Stimulated activated CD4-positive, alpha-beta T cell treated with anti-CD3 and anti-CD28 coated beads, Interleukin-4, amount 100 ng/mL, for 48 hours (primary cell): ENCODE measurements at places on chromosomes 16 and 17.

DNA sequence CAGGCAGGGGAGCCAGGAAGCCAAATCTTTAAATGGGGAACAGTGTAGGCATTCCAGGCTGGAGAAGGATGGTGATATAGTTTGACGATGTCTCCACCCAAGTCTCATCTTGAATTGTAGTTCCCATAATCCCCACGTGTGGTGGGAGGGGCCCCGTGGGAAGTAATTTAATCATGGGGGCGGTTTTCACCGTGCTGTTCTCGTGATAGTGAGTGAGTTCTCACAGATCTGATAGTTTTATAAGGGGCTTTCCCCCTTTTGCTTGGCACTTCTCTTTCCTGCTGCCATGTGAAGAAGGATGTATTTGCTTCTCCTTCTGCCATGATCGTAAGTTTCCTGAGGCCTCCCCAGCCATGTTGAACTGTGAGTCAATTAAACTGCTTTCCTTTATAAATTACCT, 28.8 kb downstream of the GINS3 start:
- no peak for DNase-seq

DNA sequence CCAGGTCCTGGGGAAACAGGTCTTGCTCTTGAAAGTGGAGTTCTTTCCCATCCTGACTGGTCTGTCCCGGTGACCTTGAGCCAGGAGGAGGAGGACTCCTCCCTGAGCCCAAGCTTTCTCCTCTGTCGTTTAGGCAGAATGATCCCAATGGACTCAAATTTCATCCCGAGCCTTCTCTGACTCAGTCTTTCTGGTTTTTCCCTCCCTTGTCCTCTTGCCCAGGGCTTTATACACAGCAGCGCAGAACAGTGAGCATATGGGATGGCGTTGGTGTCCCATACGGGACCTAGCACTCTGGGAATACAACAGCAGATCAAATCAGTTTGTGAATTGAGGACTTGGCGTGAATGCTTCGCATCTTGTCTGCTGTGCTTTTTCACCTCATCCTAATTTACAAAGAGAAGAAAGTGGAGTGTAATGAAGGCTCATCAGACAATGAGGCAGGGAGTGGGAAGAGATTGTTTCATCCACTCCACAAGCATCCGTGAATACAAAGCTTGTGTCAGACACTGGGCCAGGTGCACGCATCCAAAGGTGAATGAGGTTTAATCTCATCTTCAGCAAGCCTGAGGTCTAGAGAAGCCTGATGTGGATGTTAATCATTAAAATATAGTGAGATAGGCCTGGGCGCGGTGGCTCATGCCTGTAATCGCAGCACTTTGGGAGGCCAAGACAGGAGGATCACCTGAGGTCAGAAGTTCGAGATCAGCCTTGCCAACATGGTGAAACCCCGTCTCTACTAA, 1.1 kb upstream of the XYLT1 start:
- no peak for DNase-seq

DNA sequence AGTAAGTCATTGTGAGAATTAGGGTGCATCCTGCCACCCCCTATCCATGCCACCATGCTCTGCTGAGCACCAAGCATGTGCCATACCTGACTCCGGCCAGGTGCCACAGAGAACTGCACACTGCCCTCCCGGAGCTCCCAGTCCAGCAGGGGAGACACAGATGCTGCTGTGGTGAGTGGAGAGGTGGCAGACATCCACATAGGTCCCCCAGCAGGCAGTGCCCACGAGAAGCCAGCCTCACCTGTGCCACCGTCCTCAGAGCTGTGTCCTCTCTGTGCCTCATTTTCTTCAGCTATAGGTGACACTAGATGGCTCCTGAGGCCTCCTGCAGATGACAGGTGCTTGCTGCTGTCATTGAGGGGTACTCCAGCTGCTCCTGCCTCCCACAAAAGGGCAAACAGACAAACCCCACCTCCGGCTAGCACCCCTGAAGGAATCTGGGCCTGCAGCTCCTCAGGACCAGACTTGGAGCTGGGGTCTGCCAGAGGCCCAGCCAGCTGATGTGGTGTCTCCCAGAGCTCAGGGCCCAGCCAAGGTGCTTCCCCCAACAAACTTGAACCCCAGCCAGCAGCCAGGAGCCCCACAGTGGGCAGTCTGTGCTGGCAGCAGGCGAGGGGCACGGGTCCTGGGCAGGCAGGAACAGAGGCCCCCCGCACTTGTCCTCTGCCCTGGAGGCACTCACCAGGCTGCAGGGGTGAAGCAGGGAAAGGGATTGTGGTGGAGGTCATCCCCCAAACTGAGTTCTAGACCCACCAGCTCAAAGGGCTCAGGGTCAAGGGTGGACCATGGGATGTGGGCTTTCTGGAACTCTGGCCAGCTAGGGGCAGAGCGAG, 17.1 kb downstream of the FOXJ1 start:
- DNase-seq, result no peak

GRCh38 chr16:17827313-17827712, 356.6 kb upstream of the XYLT1 start:
- no peak for DNase-seq

DNA sequence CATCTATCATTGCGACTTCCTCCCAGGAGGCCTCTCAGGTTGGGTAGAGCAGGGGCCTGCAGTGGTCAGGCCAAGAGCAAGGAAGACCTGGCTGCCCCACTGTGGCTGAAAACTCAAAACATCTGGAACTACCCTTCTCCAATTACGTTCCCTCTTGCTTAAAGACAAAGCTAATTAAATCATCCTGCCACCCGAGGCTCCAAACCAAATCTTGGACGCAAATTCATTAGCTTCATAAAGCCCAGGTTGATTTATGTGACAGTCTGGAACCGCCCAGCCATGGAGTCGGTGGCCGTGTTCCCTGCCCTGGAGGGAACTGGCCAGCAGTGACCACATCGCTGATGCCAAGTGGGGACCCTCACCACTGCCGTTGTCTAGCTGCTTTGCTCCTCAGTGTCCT, 21.4 kb downstream of the GRIN2C start:
- DNase-seq, result no peak

DNA sequence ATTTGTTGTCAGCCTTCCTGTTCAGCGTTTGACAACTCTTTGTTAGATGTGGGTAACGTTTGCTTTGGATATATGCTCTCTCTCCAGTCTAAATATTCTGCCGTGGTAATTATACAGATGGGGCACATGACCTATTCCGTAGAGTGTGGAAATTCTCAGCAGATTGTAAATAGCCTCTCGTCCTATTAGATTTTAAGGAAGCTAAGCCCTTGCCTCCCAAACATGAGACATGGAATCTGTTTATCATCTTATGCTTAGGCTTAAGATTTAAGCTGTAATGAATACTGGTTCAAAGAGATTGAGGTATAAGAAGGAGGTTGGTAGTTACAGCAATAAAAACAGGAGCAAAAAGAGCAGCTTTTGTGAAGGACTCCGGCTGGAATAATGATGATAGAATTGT, 87.4 kb downstream of the RBFOX1 start:
- no peak for DNase-seq

- no peak for DNase-seq
Measured at GRCh38 chr16:2734844-2735515, 15.0 kb upstream of the PRSS27 start.

GRCh38 chr16:24490866-24491265, 48.5 kb upstream of the RBBP6 start:
- DNase-seq, result no peak

- no peak for DNase-seq
Measured at GRCh38 chr17:34207572-34207971, 47.5 kb upstream of the CCL2 start.

- no peak for DNase-seq
Measured at GRCh38 chr17:3959295-3959899, 4.8 kb downstream of the ATP2A3 start.

DNA sequence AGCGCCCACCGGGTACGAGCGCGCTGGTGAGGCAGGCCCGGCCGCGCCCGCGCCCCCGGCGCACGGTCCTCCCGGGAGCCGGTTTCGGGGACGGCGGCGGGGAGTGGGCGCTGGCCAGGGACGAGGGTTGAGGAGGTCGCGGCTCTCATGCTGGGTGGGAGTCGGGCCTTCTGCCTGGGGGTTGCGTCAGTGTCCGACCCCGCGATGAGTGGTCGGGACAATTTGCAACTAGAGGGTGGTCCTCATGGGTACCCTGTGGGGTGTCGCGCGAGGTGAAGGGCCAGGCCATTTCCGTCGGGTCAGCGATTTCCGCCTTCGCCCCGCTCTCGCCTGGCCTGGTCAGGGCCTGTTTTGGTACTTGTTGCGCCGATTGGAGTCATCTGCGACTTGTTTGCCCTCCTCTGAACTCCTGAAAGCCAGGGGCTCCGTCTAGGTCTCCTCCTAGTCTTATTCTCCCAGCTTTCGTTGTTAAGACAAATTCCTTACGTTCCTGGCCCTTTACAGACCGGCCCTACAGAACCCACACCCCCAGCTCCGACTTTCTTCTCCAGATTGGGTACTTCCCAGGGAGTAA, 14.9 kb downstream of the NAA60 start:
- DNase-seq, result no peak

DNA sequence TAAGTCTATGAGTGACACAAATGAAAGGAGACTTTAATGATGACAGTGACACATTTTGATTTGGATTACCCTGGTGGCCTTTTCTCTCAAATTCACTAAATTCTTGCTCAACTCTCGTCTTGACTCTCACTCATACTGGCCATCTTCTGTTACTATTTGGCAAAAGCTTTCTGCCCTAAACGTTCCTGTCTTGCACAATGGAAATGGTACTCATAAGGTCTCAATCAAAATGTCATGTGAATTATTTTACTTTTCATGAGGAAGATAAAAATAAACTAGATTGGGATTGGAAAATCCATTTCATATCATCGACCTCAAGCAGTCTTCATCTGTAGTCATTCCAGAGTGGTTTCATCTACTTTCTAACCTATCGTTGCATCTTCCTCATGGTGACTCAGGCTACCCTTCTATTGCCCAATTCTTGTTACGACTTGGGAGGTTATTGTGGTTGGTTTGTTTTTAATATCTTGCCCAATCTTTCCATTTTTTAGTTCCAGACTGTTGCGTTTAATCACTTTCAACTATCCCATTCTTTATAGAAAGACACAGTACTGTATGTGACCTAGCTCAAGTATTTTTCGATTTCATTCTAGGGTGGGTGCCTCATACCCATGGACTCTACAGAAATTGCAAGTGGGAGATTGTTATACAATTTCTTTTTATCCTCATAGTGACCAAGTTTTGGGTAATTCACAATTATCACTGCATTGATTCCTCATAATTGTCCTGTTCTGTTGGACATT, 317.2 kb upstream of the KCNJ16 start:
- no peak for DNase-seq

GRCh38 chr16:2592786-2593185, 55.0 kb downstream of the PDPK1 start:
- DNase-seq, result no peak

DNA sequence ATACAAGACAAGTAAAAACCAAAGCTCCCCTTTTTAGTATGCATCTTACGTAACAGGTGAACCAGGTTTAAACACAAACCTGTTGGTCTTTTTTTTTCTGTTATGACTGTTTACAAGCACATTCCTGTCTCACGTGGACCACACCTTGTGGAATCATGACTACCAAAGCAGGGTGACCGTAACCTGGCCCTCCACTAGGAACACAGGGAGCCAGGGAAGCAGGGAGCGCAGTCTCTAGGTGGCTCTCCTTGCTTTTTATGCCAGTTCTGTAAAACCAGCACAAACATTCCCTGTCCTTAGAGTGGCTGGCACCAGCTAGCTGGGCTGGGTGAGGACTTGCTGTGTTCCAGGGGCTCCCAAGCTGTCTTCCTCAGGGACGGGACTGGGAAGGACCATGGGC, 44.1 kb downstream of the DDX19A start:
- DNase-seq, result no peak

DNA sequence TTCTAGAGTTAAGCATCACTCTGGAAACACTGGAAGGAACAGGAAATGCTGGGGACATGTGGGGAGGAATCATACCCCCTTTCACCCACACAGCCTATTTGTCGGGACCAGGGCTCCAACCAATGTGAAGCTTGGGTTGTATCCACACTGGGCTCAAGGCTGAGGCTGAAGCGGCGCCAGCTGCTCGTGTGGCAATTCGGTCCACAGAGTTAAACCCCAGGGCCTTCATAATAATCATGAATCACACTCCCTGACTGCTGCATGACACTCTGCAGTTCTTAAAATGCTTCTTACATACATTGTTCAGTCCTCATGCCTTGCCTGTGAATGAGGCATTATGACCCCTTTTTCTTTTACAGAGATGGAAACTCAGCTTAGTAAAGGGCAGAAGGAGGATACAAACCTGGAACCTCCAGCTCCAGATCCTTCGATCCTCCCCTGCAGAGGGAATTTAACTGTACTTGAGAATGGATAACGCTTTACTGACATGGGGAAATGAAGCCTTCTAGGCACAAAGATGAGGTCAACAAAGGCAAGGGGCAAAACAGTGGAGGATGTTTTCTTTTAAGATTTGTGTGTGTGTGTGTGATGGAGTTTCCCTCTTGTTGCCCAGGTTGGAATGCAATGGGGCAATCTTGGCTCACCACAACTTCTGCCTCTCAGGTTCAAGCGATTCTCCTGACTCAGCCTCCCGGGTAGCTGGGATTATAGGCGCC, 72.7 kb downstream of the SOX9 start:
- DNase-seq, result no peak

- no peak for DNase-seq
Measured at GRCh38 chr17:12256380-12256995, 235.8 kb downstream of the MAP2K4 start.

- no peak for DNase-seq
Measured at GRCh38 chr17:21530841-21531240, 154.7 kb downstream of the KCNJ12 start.

GRCh38 chr17:78257810-78258322, 26.4 kb downstream of the TMEM235 start:
- DNase-seq, result no peak

DNA sequence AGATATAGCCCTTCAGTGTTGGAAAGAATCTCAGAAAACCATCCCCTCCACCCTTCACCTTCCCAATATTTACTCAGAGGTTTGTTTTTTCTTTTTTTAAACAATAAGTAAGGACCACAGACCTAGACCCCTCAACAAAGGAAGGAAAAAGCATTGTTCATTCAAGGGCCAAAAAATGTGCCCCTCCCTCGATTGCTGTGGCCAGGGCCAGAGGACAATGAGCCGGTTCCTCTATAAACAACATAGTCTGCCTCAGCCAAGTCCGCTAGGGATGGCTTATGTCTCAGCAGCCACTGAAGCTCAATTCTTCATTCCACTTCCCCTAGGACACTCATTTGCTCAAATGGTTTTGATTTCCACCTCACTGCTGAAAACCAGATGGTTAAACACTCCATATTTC, 24.0 kb downstream of the TRIM16 start:
- DNase-seq, result no peak

GRCh38 chr16:81671738-81672597, 107.1 kb upstream of the PLCG2 start:
- no peak for DNase-seq

- no peak for DNase-seq
Measured at GRCh38 chr17:18014006-18014405, 25.0 kb downstream of the ATPAF2 start.

DNA sequence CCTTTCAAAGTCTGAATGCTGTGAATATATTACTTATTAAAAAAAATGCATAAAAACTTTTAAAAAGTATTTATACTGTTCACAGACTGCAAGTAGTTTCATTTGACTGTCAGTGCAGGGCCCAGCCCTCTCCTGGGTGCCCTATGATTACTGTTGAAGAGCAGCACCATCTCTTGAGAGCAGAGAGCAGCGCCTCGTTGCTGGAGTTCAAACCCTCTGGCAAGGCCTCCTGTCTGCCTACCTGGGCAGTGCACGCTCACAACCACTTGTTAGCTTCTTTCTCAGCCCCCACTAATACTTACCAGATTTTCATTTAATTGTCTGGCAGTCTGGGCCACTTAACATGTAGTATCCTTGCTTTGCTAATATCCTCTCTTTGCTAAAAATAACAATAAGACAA, 233.4 kb downstream of the PHKB start:
- no peak for DNase-seq

GRCh38 chr17:8892338-8892690, 24.8 kb upstream of the PIK3R6 start:
- DNase-seq, result no peak
